Stimulated activated CD8-positive, alpha-beta memory T cell treated with anti-CD3 and anti-CD28 coated beads, Interleukin-2, amount 100 ng/mL, for 48 hours (primary cell): ENCODE measurements at places on chromosomes 16 and 17.

DNA sequence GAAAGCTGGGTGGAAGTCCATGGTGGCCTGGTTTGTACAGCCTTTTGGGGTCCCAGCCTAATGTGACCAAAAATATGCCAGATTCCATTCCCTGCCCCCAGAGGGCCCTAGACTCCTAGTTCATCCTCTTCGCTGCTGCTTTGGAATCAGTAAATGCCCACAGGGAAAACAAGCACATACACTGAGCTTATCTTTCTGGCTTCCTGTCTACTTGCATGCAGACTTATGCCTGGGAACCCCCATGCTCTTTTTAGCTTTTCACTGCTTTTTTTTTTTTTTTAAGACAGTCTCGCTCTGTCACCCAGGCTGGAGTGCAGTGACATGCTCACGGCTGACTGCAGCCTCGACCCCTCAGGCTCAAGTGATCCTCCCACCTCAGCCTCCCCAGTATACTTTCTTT, 6.2 kb upstream of the CD300LG start:
- DNase-seq = no peak

GRCh38 chr16:23955088-23955487, 119.3 kb downstream of the PRKCB start:
- no peak for DNase-seq

- no peak for DNase-seq
These were observed 11.3 kb upstream of the STAC2 start for GRCh38 chr17:39236981-39237441.

GRCh38 chr17:50141745-50142110, 8.7 kb downstream of the PPP1R9B start:
- no peak for DNase-seq

GRCh38 chr16:56737539-56737938, 7.6 kb downstream of the NUP93 start:
- no peak for DNase-seq

DNA sequence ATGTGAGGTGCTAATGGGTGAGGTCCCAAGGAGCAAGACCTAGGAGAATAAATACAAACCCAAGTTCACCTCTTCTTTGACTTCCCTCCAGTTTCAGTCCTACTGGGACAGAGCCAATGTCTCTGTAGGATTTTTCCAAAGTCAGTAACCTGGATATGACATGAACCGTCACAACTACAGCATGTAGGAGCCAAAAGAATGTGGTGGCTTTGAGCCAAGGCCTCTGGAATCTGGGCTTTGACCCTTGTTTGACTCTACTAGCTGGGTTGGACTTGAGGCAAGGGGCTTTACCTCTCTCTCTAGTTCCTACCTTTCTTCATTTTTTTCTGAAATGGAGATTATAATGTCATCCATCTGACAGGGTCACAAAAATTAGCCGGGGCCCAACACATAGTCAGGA, 91.4 kb downstream of the CACNG3 start:
- no peak for DNase-seq

DNA sequence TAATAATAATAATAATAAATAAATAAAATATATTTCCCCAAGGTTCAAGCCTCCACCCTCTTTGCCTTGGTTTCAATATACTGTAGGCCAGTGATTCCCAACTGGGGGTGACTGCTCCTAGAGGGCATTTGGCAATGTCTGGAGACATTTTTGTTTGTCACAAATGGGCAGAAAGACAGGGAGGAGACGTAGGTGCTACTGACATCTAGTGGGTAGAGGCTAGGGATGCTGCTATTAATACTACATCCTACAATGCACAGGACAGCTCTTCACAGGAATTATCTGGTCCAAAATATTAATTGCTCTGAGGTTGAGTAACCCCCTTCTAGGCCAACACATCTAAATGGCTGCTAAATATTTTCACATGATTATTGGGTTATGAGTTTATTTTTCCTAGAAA, 12.8 kb upstream of the PRR14 start:
- DNase-seq = no peak

DNA sequence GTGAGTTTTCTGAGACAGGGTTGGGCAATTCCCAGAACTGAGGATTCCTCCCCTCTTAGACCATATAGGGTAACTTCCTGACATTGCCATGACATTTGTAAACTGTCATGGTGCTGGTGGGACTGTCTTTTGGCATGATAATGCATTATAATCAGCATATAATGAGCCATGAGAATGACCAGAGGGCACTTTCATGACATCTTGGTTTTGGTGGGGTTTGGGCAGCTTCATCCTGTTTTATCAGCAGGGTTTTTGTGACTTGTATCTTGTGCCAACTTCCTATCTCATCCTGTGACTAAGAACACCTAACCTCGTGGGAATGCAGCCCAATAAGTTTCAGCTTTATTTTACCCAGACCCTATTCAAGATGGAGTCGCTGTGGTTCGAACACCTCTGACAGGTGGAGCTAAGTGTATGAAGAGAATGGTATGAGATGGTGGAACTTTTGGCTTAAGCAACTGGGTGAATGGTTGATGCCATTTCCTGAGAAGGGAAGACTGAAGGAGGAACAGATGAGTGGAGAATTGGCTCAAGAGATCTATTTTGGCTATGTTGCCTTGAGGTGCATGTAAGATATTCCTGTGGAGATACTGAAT, 217.3 kb downstream of the RAB11FIP4 start:
- DNase-seq = no peak

DNA sequence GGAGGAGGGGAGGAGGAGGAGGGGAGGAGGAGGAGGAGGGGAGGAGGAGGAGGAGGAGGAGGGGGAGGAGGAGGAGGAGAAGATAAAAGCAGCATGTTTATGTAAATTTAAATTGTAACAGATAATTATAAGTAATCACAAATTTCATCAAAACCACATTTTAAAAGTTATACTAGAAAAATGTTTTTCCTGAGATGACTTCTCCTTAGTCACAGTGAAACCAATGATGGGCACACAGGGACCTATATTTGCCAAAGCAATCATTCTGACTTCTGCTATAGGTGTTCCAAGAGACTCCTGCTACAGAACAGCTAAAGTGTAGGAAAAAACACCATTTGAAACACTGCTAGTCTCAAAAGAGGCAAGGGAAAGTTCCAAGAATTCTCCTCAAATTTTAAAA, 66.4 kb downstream of the CEP95 start:
- no peak for DNase-seq

DNA sequence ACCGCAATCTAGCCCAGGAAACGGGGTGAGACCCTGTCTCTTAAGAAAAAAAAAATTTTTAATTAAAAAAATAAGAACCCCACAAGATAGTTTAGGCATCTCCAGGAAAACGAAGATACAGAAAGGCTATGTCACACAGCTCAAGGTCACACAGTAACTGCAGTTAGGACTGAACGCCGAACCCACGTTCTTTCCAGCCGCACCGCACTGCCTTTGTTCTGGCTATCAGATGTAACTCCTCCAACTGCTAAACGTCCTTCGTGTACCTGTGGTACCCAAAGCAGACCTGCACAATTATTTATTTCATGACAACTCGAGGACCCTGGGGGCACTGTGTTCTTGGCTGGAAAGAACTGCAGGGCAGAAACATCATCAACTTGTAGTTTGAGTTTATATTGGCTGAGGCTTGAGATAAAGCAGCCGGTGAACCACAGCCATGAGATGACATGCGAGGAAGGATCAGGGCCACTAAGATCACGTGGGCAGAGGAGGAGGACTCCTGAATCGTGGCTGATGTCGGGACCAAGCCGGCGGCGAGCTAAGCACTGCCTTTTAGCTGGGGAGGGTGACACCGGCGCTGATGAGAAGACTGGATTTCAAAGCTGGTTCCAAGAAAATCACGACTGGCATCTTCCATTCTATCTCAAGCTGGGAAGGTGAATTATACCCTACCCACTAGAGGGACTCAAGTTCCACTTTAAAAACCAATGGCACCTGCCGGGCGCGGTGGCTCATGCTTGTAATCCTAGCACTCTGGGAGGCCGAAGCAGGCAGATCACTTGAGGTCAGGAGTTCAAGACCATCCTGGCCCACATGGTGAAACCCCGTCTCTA, 20.7 kb upstream of the MNT start:
- no peak for DNase-seq

GRCh38 chr17:5638596-5638995, 54.3 kb upstream of the NLRP1 start:
- DNase-seq = no peak

- no peak for DNase-seq
These were observed 1.4 kb downstream of the HES7 start for GRCh38 chr17:8122422-8122923.

DNA sequence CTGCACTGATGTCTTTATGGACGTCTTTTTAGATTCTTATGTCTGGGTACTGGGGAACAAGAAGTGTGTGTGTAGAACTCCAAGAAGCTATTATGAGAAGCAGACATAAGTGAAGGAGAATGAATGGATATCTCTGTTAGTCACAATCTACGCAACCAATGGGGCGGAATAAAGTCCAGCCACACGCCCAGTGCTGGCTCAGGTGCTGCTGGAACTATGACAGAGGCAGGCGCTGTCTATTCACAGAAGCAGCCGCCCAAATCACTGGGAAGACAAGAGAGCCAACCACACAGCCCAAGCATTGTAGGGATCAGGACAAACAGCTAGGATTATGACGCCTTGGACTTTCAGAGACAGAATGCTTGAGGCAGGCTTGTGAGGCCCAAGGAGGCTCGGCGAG, 43.9 kb upstream of the ICAM2 start:
- DNase-seq = no peak

- no peak for DNase-seq
These were observed 10.8 kb upstream of the JPT2 start for GRCh38 chr16:1667271-1667670.

GRCh38 chr17:74862108-74862901, 2.6 kb upstream of the GRIN2C start:
- DNase-seq = peak; percentile 66

DNA sequence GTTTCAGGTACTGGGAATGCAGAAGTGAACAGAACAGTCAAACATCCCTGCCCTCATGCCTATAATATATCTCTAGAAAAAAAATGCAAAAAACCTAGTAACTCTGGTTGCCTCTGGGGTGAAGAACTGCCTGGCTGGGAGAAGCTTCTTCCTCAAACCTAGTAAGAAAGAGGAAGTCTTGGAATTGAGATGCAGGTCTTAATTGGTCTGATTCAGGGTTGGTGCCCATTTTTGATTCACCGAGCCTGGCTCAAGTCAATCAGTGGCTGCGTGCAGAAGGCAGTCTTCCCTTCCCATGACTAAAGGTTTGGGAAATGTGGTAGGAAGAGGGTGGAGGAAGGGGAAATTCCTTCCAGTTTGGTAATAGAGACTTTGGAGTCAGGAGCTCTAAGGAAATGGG, 22.4 kb downstream of the CDRT15 start:
- DNase-seq = no peak

DNA sequence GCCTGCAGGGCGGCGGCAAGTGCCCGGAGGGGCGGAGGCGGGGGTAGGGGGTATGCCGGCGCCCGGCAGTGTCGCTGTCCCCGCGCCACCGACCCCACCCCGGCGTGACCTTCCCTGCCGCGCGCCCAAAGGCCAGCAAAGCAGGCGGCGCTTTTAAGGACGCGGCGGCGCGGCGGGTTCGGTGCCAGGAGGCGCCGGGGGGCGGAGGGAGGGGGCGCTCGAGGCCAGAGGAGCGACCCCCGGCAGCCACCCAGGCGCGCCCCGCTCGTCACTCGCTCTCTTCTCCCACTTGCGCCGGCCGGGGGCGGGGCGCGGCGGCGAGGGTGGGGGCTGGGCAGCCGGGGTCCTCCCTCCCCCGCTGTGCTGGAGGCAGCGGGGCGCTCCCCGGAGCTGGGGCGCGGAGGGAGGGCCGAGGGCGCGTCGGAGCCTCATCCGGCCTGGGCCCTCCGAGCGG, 8.6 kb upstream of the BAHCC1 start:
- DNase-seq = no peak

DNA sequence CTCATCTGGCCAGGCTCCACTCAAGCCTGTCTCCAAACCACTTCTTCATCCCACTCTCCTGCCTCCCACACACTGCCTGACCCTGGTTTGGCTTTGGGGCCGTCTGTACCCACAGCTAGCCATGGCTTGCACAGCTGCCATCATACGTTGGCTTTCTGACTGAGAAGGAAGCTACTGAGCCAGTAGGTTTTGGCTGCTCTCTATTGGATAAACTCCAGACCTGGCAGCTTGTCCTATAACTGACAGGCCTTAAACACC, 3.9 kb downstream of the MIF4GD start:
- DNase-seq = no peak

DNA sequence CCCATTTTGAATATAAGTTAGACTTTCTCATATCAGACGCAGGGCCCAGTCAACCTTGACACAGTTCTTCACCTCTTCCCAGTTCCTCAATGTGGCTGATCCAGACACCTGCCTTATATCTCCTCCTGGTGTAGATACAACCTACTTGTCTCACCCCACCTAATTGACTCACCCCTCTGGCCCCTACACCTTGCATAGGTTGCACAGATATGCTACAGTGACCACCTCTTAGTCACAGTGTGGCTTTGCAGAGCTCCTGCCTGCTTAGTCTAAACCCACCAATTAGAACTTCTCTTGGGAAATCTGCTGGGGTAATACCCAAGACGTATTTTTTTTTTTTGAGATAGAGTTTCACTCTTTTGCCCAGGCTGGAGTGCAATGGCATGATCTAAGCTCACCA, 16.8 kb downstream of the CHP2 start:
- no peak for DNase-seq

GRCh38 chr17:77466140-77466539, 325.4 kb downstream of the SEC14L1 start:
- no peak for DNase-seq

- no peak for DNase-seq
These were observed 15.9 kb upstream of the RFWD3 start for GRCh38 chr16:74682556-74682955.

DNA sequence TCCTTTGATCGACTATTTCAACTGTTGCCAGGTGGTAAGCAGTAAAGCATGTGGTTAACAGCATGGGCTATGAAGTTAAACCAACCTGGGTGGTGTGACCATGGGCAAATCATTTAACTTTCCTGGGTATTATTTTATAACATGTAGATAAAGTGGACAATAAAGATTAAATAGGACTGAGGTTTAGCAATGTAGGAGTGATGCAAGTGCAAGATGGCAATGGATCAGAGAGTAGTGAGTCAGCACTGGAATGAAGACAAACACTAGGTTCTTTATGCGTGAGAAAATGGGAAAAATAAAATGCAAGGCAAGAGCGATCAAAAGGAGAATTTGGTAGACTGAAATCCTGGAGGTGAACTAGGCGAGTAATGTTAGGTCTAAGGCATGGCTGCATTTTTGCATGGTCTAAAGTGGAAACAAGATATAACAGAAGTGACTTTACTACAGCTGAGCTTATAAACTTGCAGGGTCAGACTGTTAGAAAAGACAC, 222.4 kb upstream of the AXIN2 start:
- no peak for DNase-seq

GRCh38 chr17:60910415-60910814, 232.8 kb downstream of the BCAS3 start:
- DNase-seq = no peak

GRCh38 chr17:39653662-39654331, 11.4 kb upstream of the TCAP start:
- DNase-seq = peak; percentile 65

GRCh38 chr16:18937390-18937789, 11.2 kb upstream of the SMG1 start:
- DNase-seq = no peak

GRCh38 chr17:15350777-15351477, 9.5 kb upstream of the TEKT3 start:
- no peak for DNase-seq
